ENCODE measurements at places on chromosomes 1 and 21. TPM values are rescaled to one million over a fixed set of nuclear protein-coding genes. Genes with fewer than 3 reads are reported as not detected.

Gene IVL
- polyA plus RNA-seq = 0.55 TPM

Gene SHE
- 11.0 TPM for polyA plus RNA-seq

Gene MPZL1
- 145 TPM for polyA plus RNA-seq

Gene UBASH3A
- 0.10 TPM for polyA plus RNA-seq

Gene TNFSF4
- polyA plus RNA-seq = 1.4 TPM

Gene AIRE
- 0.32 TPM for polyA plus RNA-seq

Gene PLCH2
- 0.86 TPM for polyA plus RNA-seq

Gene C1orf94
- 0.10 TPM for polyA plus RNA-seq

Gene SYDE2
- 9.4 TPM for polyA plus RNA-seq

Gene NTMT2
- not detected for polyA plus RNA-seq

Gene NGF
- 1.7 TPM for polyA plus RNA-seq

Gene GSTM1
- polyA plus RNA-seq = 2.4 TPM

Gene NFIA
- 18.3 TPM for polyA plus RNA-seq

Gene CDC42BPA
- polyA plus RNA-seq = 37.2 TPM

Gene ZNF593OS
- polyA plus RNA-seq = 1.3 TPM

Gene LYPD8
- not detected for polyA plus RNA-seq

Gene WNT3A
- polyA plus RNA-seq = 0.22 TPM

Gene UMODL1
- 0.13 TPM for polyA plus RNA-seq

Gene NKAIN1
- 3.8 TPM for polyA plus RNA-seq

Gene LCE1E
- not detected for polyA plus RNA-seq

Gene ADAMTSL4
- polyA plus RNA-seq = 21.0 TPM

Measured in right renal pelvis (tissue), 4 donors.